ENCODE measurements at places on chromosomes 7 and 10.
A peak's percentile ranks its signal among the peaks of the same experiment; 100 is the strongest.

GRCh38 chr10:29689001-29689400 is 54.2 kb upstream of the SVIL start:
- DNase-seq: peak; percentile 29

DNA sequence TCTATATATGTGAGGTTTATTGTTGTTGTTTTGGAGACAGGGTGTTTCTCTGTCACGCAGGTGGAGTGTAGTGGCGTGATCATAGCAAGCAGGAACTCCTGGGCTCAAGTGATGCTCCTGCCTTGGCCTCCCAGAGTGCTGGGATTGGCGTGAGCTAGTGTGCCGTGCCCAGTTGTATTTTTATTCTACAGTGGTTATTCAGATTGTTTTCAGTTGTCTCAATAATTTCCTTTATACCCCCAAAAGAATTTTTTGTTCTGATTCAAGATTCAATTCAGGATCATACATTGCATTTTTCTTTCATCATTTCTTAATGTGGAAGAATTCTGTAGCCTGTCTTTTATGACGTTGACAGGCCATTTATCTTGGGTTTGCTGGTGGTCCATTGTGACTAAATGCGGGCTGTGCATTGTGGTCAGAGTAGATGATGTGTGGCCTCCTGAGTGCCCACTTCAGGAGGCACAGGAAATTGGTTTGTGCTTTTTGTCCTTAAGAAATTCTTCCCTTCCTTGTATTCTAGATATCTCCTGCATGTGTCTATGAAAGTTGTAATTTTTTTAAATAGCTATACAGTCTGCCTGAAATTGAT is 22.9 kb downstream of the RBM33 start:
- DNase-seq: no peak

GRCh38 chr10:91804126-91804510 is 5.9 kb downstream of the TNKS2 start:
- DNase-seq: no peak

DNA sequence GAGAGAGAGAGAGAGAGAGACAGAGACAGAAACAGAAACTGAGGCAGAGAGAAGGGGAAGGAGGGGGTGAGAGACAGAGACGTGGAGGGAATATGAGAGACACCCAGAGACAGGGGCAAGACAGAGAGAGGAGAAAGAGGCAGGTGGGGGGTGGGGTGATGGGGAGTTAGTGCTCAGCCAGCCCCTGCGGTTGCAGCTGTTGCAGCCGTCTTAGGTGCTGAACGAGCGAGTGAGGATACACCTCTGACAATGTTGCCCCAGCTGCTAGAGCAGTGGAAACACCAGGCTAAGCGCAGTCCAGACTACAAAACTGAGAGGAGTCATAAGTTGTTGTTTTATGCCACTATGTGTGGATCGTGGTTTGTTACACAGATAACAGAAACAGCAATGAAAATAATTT is 328.2 kb upstream of the SHH start:
- no peak for DNase-seq

GRCh38 chr10:115094416-115095140 is 1.4 kb downstream of the ATRNL1 start:
- no peak for DNase-seq

All from T-helper 2 cell (primary cell).